ENCODE measurements at places on chromosomes 1 and 21.

- peak; percentile 46 for DNase-seq
Observed at GRCh38 chr1:236039740-236040685, 24.9 kb downstream of the NID1 start.

- DNase-seq = peak; percentile 59
Observed at GRCh38 chr1:109379422-109379821, 18.3 kb downstream of the SORT1 start.

- no peak for DNase-seq
Observed at GRCh38 chr1:88298506-88298905, 385.6 kb upstream of the PKN2 start.

- no peak for DNase-seq
Observed at GRCh38 chr1:185318431-185319138, 1.5 kb upstream of the IVNS1ABP start.

DNA sequence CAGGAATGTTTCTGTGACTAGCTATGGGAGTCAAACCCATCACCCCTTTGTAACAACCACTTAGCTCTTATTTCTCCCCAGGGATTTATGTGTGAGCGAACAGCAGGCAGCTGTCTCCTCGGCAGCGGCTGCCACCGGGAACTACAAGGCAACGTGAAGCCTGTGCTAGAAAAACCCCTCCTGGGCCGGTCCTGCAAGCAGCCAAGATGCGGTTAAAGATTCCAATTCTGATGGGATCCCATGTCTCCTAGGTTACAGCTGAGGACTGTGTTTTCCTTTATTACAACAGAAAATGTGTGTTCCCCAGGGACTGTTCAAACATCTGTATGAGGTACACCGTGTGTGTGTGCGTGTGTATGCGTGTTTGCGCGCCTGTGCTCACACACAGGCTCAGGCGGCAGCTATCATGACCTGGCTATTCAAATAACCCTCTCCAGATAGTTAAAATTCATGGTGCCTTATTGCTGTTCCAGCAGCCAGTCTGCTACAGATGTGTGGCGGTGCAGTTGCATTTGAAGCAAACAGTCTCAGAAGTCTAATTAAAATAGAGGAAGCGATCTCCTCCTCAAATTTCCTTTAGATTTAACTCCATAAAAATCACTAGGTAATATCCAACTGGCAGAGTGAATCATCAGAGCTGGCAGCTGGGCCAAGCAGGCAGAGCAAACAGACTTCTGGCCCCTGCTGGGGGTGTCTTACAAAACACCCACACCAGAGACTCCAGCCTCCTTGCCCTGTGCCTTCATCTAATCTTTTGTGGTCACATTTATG lies 68.0 kb downstream of the LMX1A start:
- no peak for DNase-seq

GRCh38 chr1:37994886-37995566 lies 5.2 kb upstream of the SF3A3 start:
- DNase-seq = no peak
